ENCODE measurements at places on chromosomes 16 and 17. TPM values are rescaled to one million over a fixed set of nuclear protein-coding genes. Genes with fewer than 3 reads are reported as not detected.

The FAM222B gene
- 6.5 TPM for total RNA-seq

DNA sequence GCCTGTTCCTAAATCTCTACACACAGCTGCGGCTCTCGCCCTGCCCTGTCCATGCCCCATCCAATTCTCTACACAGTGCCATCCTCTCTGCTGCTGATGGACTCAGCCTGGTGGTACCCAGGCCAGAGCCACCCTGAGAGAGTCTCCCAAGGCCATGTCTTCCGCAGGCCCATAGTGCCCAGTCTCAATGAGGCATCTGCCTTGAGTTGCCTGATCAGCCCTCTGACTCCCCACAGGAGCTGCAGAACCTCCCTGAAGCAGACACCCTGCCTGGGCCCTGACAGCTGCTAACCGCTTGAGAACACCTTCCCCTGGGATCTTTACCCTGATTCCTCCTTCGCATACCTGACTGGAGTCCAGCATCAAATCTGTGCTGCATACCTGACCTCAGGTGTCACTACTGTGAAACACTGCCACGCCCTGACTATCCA, 13.3 kb downstream of the TSPOAP1 start:
- no peak for DNase-seq

The TEKT1 gene
- not detected for total RNA-seq

DNA sequence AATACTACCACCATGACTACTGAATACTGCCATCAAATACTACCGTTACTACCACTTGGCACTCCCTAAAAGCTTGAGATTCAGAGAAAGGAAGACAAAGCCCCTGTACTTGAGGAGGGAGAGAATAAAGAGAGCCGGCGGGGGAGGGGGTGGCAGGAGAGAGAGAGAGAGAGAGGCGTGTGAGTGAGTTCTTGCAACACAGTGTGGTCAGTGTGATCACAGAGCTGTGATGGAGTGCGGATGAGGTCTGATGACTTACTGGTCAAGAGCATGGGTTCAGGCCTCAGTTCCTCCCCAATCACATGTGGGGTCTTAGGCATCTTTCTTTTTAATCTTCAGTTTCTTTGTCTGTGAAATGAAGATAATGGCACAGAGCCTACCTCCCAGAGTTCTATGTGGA, 19.2 kb downstream of the PRKCB start:
- no peak for DNase-seq

GRCh38 chr17:29180788-29181160, 576 bp upstream of the MYO18A start:
- no peak for DNase-seq

DNA sequence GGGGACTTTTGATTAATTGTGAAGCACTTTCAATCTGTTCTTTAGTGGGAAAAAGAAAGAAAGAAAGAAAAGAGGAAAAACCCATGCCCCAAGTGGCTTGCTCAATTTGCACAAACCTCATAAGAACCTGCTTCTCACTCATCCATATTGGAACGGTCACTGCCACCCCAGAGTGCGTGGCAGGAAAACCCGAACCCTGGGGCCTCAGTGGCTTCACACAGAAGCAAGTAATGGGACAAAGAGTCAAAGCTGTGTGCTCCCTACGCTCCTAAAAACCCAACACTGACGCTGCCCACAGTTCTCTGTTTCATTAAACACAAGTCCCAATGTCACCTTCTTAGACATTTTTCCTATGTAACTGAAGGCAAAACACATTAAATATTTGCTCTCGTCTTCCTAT, 1.2 kb downstream of the SLC6A4 start:
- DNase-seq: no peak

- no peak for DNase-seq
Measured at GRCh38 chr17:57708410-57708809, 36.7 kb downstream of the CCDC182 start.

DNA sequence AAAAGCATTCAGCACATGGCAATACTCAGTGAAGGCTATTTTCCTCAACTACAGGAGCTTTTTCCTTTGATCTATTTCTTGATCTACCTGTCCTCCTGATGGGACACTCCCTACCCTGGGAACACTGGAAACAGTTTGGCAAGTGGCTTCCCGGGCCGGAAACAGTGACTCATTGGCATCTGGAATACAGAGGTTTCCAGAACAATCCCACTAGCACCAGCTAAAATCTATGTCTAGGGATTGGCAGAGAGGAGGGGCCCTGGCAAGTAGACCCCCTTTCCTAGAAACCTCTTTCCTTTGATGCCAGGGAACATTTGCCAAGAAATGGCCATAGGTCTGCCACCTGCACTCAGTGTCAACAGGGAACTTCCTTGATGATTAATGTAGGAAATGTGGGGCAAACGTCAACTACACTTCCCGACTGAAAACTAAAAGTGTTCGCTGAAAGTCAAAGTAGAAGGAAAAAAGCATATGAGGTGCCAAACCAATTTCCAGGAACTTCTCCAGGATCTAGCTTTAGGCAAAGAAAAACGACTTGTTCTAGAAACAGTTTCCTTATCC, 30.4 kb upstream of the FBXW10B start:
- peak; percentile 83 for DNase-seq

DNA sequence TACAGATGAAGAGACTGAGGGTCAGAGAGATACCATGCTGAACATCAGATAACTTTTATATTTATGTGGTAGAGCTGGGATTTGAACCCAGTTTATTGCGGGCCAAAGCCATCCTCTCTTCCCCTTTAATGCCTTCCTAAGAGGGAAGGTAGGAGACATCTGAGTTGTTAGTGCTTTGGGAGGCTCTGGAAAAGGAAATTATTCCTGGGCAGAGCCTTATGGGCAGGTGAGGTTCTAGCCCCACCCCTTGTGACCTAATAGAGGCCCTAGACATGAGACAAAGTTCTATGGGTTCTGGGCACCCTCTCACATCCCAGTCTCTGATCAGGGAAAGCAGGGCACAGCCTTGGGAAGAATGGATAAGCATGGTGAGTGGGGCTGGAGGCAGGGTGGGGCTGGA, at the start of gene C17orf50:
Gene C17orf50, plus strand, starts transcription at position 301 of the 400 bp plus-strand sequence. Its CDS starts 55 bp downstream, at position 356.
- DNase-seq: no peak

- peak; percentile 62 for DNase-seq
Measured at GRCh38 chr16:21626659-21627277, 25.6 kb downstream of the IGSF6 start.

The AOC3 gene
- total RNA-seq: 0.20 TPM

- peak; percentile 29 for DNase-seq
Measured at GRCh38 chr16:78437352-78437968, 338.0 kb downstream of the WWOX start.

The NPIPB9 gene
- 1.4 TPM for total RNA-seq

DNA sequence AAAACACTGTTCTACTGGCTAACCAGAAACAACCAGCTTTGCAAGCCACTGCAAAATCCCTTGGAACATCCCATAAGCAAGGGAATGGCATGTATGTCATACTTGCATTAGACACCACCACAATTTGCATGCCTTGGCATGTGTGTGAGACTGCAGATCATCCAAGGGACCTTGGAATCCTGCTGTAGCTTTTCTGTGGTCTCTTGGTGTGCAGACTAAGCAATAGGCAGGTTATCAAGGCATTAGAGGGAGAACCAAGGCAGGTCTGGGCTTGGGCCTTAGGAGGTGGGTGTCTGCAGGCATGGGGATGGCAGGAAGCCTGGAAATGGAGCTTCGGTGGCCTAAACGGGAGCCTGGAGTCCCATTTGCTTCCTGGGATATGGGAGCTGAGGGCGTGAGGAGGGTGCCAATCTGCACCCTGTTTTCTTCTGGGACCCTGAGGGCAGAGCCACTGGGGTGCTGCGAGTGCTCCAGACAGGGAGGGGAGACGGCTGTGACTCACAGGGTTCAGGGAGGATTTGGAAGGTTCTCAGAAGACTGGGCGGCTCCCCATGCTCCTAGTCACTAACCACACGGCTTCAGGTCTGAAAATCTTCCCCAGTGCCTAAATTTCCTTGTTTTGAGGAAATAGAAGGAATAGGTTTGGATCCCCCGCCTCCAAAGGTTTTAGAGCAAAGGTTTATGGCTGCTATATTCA, 36.6 kb downstream of the FAM20A start:
- no peak for DNase-seq
